D341Med (cell line): ENCODE measurements at places on chromosomes 4 and X.

- DNase-seq = no peak
Measured at GRCh38 chrX:39613997-39614679, 483.6 kb downstream of the BCOR start.

- DNase-seq = no peak
Measured at GRCh38 chr4:158605393-158605792, 66.3 kb downstream of the C4orf46 start.

GRCh38 chrX:497186-498014, 110.7 kb upstream of the PPP2R3B start:
- DNase-seq = no peak

- DNase-seq = peak; percentile 33
Measured at GRCh38 chr4:111937368-111937767, 207.9 kb upstream of the FAM241A start.

DNA sequence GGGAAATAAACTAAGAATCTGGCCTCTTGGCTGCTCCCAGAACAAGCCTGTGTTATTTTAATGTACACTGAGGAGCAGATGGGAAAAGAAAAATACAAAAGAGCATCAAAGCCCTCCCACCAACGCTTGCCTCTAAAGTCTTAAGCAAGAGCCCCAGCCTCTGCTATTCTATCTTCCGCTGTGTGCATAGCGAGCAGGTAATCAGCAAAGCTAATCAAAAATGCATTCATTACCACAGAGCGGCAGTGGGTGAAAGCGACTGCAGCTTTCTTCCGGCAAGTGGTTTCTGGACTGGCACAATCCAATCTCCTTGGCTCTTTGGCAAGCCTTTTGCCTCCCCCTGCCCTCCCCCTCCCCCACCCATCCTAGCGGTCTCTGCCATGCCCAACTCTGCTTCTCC, 13.5 kb upstream of the GRIA3 start:
- DNase-seq = no peak

DNA sequence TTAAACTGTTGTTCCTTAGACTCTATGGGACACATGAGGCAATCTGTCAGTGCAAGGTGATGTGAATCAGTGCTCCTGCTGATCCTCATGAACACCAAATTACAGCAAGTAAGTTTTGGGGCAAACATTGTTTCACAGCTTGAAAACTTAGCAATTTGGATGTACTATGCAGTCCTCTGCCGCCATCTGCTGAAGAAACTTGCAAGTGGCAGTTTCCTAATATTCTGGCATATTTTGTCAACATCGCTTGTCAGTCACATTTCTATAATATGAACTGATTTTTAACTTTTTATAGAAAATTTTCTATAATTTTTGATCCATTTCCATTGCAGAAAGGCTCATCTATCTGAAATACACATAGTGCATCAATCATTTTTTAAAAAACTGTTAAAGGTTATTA, 56.3 kb downstream of the ZAR1 start:
- DNase-seq = peak; percentile 35

- no peak for DNase-seq
Measured at GRCh38 chr4:125243789-125244397, 70.9 kb upstream of the FAT4 start.

DNA sequence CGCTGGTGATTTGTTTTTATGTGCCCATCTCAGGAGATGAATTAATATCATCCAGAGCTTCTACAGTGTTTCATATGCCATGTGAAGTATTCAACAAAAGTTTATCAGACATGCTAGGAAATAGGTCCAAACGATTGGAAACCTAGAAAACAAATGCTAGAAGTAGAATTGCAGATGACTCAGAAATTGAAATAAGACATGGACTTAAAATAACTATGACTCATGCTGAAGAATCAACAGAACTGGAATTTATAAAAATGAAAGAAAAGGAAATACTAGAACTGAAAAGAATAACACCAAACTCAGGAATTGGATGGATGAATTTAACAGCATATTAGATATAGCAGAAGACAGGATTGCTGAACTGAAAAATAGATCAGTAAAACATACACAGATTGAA, 172.7 kb upstream of the GIMD1 start:
- DNase-seq = no peak

DNA sequence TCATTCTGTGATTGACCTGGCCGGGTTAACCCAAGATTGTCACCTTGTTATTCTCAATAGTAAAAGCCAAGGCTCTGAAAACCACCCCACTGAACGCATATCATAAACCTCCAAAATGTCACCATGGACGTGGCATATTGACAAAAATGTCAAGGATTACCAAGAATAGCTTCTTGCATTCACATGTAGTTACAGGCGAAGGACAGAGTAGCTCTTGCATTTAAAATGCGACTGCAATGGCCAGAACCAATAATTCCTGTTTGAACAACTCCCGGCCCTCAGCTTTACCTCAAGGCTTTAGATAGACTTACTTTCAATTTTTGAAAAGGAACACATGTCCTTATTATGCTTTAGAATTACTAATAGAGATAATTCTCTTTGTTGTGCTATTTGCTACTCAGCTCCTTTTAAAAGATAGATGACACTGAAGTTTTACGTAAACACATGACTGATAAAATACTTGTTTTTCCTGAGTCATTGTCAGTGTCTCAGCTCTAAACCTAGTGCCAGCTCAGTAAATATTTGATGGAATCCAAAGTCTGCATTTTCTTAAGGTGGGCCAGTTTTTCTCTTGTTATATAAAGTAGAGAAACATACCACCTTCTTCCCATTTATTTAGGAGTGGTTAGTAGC, 66.3 kb downstream of the CLDN34 start:
- no peak for DNase-seq

GRCh38 chrX:37818031-37818430, 29.3 kb downstream of the DYNLT3 start:
- no peak for DNase-seq

- peak; percentile 82 for DNase-seq
Measured at GRCh38 chr4:157220371-157220881, at the start of gene GRIA2. Gene GRIA2 (plus strand): TSS chr4:157220728. CDS start chr4:157221043, 315 bp downstream.

DNA sequence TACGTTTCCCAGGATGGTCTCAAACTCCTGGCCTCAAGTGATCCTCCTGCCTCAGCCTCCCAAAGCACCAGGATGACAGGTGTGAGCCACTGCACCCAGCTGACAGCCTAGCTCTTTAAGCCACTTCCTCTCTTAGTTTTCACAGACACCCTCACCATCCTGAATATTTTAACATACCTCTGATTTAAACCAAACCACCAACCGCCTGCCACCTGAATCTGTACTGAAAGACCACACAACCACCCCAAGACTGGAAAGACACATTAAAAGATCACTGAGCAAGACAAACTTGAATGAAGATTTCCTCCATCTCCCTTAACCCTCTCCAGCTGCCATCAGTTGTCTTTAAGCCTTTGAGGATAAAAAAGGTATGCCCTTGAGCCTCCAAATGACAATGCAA, 110.6 kb downstream of the SH3KBP1 start:
- no peak for DNase-seq

GRCh38 chr4:124980276-124980752, 267.8 kb upstream of the ANKRD50 start:
- no peak for DNase-seq

GRCh38 chr4:139555705-139556070, 331 bp downstream of the SETD7 start:
- peak; percentile 48 for DNase-seq

DNA sequence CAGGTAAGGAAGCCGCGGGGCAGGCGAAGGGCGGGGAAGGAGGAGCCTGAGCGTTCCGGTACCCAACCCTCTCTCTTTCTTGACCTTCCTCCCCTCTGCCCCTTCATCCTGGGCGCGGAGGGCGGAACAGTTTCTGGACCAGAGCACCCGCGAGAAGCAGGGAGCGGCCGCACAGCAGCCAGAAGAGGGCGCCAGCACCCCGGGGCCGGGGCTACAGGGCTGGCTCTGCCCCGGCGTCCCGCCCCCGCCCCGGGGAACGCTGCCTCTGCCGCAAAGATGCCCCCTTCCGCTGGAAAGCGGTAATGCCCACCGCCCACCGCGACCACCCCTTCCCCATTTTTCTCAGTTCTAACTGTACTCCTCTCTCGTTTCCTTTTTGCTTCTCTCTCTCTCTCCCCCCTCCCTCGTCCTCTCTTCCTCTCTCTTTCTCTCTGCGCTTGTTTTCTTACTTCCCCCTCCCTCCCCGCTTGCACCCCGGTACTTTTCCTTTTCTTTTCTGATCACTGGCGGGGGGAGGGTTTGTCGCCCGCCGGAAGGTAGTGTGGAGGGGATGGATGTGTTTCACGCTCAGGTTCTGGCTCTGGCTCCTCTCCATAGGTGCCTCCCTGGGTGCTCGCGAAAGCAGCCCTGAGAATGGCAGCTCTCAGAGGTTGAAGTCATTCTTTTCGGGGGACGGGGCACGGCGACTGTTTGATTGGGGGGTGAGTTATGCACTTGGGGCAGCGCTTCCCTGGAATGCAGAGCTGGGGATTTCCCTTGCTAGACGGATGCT, 13.1 kb upstream of the PRDM8 start:
- peak; percentile 94 for DNase-seq

GRCh38 chrX:47574547-47575301, 7.5 kb upstream of the TIMP1 start:
- no peak for DNase-seq

DNA sequence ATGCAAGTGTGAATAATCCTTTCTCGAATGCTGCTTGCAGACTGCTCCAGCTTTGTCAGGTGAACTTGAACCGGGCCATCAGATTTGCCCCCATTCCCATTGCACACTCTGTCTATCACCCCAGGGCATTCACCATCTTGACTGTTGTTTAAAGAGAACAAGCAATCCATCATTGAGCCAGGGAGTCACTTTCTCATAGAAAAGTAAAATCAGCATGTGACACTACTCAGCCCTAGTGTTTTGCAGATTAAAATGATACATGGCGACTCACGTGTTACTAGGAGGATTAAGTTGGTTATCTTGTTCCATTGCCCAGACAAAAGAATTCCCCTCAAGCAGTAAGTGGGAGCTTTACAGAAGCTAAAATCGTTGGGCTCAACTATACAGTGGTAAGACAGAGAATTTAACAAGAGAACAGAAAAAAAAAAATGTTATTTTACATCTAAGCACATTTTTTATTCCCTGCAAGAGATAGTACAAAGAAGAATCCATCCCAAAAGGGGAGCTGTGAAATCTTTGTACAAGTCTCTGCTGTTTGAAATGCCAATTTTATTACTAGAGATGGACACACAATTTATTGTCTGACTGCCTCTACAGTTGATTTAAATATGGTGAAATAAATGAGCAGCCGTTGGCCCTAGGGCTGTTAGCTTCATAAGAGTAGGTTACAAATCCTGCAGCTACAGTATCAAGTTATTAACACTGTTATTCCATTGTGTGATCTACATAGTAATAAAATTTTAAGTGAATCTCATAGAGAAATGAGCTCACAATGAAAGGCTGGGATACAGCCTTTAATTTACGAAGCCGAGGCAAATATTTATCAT, 67.5 kb downstream of the NEUROG2 start:
- no peak for DNase-seq

GRCh38 chrX:53188763-53189162, 36.2 kb downstream of the KDM5C start:
- no peak for DNase-seq

DNA sequence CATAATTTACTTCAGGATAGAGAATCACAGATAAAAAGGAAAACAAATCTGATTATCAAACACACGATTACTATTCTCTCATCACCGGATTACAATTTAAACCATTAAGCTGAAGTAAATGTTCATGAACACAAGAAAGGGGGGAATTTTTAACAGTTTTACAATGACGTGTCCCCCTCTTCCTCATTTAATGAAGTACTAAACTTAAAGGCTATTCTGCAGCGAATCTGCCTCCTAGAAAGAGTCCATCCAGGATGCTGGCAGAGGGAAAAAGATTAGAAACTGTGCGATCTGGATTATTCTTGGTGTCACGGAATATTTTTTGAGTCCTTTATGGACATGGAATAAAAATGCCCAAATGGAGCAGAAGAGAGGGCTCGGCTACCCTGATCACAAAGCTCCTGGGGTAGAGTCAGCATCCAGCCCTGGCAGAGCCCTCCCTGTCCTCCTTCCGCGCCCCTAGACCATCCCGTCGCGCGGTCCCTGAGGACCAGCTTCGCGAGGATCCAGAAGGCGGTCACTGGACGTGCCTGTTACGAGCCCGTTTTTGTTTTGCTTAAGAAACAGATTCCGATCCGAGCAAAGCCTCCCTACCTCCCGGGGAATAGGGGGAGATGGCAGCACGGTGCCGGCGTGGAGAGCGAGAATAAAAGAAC, 1.2 kb downstream of the ELF2 start:
- peak; percentile 62 for DNase-seq

DNA sequence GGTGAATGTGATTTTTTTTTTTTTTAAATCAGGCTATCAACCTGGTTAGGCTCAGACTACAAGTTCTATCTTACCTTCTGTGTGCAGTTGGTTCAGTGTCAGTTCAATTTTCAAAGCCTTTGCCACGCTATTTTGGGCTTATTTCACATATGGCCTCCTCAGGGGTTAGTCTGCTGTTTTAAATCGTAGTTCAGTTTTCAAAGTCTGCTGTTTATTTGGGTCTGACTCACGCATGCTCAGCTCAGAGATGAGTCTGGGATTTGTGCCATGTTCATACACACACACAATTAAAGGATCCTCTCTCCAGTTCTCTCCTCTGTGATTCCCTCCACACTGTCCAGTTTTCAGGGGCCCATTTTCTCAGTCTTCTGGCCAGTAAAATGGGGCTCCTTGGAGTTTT, 32.3 kb upstream of the ZFX start:
- DNase-seq = no peak

- DNase-seq = no peak
Measured at GRCh38 chr4:108730579-108730978, 32.3 kb downstream of the ETNPPL start.

GRCh38 chrX:85503258-85504158, 124.0 kb upstream of the POF1B start:
- no peak for DNase-seq

DNA sequence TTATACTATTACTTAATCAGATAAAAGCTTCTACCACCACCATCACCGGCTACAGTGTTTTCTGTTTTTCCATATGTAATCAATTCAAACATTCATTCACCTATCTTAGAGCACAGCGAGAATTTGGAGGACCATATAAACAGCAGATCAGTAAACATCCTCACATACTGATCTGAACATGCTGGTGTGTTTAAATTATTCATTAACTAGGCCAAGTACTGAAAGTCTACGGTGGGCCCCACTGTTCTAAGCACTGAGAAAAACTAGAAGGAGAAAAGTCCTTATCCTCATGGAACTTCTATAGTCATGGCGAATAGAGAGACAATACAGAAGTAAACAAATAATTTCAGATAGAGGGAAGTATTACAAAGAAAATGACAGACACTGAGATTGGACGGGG, 176.6 kb downstream of the NR3C2 start:
- DNase-seq = no peak

DNA sequence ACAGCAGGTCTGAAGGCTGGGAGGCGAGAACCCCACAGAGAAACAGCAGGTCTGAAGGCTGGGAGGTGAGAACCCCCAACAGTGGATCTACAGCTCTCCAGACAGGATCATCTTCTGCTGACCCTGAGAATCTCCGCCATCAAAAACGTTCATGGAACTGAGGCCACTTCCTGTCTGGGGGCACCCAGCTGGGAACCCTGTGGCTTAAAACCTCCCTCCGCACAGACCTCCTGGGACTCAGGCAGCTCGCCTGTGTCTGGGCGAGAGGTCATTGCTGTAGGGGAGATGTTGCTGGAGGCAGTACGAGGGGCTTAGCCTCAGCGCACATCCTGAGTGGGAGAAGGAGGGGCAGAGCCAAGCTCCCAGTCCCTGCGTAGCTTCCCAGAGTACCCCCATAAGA, 15.1 kb upstream of the CLDN24 start:
- no peak for DNase-seq
